Activated CD4-positive, alpha-beta T cell treated with anti-CD3 and anti-CD28 coated beads, Interleukin-2, Interleukin-6, amounts not matched to agents 100 ng/mL and 50 ng/mL, durations not matched to agents 16 hours and 8 hours (primary cell): ENCODE measurements at places on chromosomes 5 and 9.

- DNase-seq = no peak
Measured at GRCh38 chr5:140345919-140346347, 470 bp downstream of the HBEGF start.

- no peak for DNase-seq
Measured at GRCh38 chr5:66442951-66443445, 153.2 kb upstream of the MAST4 start.

DNA sequence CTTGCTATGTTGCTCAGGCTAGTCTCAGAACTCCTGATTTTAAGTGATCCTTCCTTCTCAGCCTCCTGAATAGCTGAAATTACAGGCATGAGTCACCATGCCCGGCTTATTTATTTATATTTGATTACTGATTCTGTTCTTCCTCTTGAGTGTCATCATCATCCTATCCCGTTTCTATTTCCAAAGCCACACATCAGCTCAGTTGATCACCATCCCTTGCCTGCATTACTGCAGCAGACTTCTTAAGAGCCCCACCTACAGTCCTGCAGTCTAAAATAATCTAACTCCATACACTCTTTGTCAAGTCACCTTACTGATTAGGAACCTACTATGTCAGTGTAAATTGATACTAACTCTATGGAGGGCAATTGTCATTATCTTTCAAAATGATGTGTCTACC, 138.9 kb upstream of the RAI14 start:
- DNase-seq = peak; percentile 20

DNA sequence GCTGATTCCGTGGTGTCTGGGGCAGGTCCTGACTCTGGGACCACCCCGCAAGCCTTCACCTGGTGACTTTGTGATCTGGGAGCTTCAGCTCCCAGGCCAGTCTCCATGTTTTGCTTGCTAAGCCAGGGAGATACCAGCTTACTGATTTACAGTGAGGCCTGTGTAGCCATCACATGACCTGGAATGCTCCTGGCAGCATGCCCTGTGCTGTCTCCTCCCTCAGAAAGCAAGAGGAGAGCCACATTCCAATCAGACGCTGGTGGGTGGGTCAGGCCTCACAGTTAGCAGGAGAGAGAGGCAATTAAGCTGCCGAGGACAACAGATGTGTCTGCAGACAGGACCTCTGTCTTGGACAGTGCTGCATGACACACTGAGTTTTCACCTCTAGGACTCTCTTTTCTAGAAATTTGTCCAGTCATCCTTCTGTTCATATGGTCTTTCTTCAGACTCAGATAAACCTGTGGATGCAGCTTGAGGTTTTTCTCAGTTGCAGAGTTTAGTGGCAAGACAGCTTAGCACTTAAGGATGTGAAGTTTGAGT, 24.4 kb upstream of the GRPEL2 start:
- peak; percentile 11 for DNase-seq

- DNase-seq = peak; percentile 14
Measured at GRCh38 chr9:84670138-84671041, 861 bp downstream of the NTRK2 start.
